Suppressor macrophage treated with lipopolysaccharide for 4 hours (primary cell): ENCODE measurements at places on chromosomes 1 and 21.

GRCh38 chr1:216181590-216181989 lies 241.7 kb downstream of the USH2A start:
- DNase-seq, result no peak

DNA sequence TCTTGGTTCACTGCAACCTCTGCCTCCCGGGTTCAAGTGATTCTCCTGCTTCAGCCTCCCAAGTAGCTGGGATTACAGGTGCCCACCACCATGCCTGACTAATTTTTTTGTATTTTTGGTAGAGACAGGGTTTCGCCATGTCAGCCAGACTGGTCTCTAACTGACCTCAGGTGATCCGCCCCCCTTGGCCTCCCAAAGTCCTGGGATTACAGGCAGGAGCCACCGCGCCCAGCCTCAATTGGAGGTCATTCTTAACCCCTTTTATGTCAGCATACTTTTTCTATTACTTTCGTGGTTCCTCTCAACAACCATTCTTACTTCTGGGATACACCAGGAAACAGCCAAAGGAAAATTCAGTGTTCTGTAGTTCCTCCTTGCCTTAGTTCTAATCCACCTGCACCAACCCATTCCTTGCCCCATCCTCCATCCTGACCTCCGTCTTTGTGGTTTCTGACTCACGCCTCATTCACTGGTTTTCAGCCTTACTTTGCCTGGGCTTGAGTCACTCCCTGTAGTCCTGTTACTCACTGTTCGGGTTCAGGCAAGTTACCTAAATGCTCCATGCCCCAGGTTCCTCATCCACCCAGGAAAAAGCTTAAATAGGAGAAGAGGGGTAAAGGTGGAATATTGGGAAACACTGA lies 12.9 kb upstream of the BCL10 start:
- peak; percentile 11 for DNase-seq

DNA sequence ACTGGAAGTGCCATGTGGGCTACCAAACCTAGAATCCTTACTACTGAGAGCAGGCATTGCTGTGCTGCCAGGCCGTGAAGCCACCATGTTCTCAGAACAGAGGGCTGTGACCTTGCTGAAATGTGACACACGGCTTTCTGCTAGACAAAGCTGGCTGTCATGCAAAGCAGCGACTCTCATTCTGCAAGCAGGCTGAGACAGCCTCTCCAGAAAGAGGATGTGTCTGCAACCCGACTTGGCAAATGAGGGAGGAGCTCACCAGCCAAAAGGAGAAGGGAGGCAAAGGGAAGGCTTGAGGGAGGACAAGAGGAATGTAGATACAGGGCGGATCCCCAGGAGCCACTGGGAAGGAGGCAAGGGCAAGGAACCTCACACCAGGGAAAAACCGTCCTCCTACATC lies 85.7 kb upstream of the KRTAP19-8 start:
- DNase-seq, result peak; percentile 66

- peak; percentile 52 for DNase-seq
Observed at GRCh38 chr1:7960165-7960564, 1.3 kb upstream of the PARK7 start.

GRCh38 chr1:222829868-222830267 lies 15.0 kb downstream of the DISP1 start:
- no peak for DNase-seq

DNA sequence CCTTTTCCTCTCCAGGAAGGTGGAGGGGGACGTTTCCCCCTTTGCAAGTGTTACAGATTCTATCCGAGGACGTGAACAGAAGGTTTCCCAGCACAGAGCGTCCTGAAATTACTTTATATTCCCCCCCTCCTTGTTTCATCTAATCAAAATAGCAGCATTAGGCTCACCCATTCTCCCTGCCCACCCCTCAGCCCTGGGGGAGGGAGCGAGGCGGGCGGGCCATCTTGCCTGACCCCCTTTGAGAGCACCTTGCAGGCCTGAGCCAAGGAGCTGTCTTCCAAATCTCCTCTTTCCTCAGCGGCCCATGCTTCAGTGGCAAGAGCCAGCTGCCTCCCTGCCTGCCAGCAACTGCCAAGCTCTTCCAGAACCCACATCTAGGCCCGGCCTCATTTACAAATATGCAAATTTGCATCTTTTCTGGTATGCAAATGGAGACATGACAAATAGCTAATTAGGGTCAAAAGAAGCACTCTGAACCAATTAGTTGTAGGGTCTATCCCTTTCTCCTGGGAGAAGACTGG lies 69.1 kb upstream of the POU3F1 start:
- DNase-seq, result no peak

- peak; percentile 63 for DNase-seq
Observed at GRCh38 chr1:51535006-51535592, 16.0 kb upstream of the EPS15 start.

DNA sequence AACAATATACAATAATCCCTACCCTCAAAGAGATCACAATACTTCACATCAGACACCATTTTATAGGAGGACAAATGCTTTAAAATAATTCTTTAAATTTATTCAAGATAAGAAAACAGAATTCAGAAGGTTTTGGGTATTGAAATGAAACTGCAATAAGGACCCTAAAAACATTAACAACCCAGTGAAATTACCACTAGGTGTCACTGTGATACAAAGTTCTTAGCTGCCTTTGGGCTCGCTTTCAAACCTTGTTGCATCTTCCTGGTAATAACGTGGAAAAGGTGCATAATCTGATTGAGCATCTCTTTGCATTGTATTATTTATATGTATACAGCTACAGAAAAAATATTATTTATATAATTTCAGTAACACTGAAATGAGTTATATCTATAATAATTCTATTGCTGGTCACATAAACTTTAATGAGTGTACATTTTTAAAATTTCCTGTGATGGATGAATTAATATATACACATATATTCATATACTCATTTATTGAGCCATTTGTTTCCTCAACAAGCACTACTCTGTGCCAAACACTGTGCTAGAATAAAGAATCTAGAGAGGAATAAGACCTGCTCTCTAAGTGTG lies 185.2 kb downstream of the FAF1 start:
- peak; percentile 62 for DNase-seq

DNA sequence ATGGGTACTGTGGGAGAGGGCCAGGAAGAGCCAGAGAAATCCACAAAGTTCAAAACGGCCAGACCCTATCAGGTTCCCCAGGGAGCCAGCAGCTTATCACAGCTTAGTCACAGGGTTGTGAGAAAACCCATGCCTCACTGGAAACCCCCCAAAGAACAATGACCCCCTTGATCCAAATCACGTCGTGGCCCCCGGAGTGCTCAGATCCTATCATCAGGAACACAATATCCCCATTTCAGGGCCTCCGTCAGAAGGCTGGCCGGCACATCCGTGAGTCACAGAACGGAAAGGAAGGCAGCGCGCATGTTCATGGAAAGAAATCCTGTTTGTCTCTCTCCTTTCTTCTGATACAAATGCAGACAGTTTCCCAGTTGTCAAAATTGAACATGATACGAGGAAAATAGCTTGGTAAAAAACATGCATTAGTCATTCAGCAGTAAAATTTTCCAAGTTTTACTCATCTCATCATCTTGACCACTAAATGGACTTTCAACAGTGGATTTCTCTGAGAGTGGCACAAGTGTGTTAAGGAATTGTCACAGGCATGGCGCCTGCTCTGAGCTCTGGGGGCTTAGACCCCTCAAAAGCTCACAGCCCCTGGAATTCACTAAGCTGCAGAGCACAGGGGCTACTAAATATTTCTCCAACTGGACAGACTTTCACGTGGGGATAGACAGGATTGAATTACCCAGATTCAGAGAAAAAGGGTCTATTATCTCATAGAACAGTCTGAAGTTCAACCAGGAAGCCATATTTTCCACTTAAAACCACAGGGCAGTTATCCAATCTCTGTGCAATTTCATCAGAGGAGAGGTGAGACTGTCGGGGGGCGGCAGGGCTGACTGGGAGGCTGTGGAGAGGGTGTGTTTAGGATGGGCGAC lies 124.8 kb downstream of the RIPK4 start:
- peak; percentile 12 for DNase-seq

GRCh38 chr1:198798923-198799386 lies 160.1 kb downstream of the PTPRC start:
- no peak for DNase-seq

- DNase-seq, result no peak
Observed at GRCh38 chr1:212247179-212247721, 38.0 kb upstream of the PPP2R5A start.

- no peak for DNase-seq
Observed at GRCh38 chr1:155001425-155001674, 1.3 kb upstream of the ZBTB7B start.

DNA sequence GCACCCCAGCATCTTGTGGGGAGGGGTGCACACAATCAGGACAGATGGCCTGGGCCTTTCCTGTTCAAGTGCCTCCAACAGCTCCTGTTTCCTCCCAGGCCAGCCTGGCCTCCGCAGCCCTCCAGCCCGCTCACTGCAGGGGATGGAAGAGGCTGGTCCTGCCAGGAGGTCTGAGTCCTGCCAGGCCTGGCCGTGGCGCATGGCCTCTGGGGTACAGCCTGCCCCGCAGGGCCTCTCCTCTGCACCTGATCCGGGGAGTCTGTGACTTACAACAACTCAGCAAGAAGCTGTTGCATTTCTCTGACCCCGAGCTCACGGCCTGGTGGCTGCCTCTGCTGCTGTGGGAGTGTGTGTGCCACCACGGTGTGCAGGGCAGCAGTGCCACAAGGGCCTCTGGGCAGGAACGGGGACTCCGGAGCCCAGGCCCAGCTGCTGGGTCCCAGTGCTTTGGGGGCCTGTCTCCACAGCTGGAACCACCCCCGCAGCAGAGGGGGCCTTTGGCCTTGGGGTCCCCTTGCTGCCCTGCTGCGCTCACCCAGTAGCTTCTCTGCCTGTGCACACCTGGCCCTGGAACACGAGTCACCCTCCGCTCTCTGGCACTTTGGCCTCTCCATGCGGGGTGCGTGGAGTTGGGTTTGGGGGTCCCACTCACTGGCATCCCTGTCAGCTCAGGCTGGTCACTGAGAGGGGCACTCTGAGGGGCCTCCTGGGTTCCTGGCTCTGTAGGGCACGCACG lies 17.4 kb upstream of the LRRC3 start:
- no peak for DNase-seq

- DNase-seq, result no peak
Observed at GRCh38 chr1:50454911-50455310, 31.7 kb upstream of the DMRTA2 start.

GRCh38 chr1:85815906-85816305 lies 107.7 kb upstream of the ZNHIT6 start:
- no peak for DNase-seq

- peak; percentile 92 for DNase-seq
Observed at GRCh38 chr1:24955161-24955560, 25.1 kb upstream of the RUNX3 start.

- peak; percentile 74 for DNase-seq
Observed at GRCh38 chr1:43414634-43415223, 25.0 kb downstream of the SZT2 start.

GRCh38 chr1:222331340-222331739 lies 216.6 kb downstream of the HHIPL2 start:
- DNase-seq, result no peak

GRCh38 chr1:66788231-66788939 lies 12.7 kb downstream of the INSL5 start:
- DNase-seq, result peak; percentile 67

DNA sequence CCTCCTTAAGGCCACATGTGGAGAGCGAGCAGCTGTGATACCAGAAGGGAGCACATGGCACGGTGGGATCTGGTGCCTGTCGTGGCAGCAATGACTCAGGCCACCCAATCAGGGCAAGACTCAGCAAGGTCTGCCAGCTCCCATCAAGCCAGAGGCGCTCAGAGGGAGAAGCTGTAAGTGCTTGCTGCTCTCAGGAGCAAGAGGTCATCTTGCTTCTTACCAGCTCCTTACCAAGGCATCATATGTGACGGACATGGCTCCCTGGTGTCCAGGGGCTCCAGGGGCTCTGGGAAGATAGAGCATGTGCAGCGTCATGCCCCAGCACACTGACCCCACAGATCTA lies 72.9 kb downstream of the ITPKB start:
- DNase-seq, result no peak

GRCh38 chr1:173423291-173423690 lies 53.8 kb upstream of the PRDX6 start:
- peak; percentile 50 for DNase-seq

DNA sequence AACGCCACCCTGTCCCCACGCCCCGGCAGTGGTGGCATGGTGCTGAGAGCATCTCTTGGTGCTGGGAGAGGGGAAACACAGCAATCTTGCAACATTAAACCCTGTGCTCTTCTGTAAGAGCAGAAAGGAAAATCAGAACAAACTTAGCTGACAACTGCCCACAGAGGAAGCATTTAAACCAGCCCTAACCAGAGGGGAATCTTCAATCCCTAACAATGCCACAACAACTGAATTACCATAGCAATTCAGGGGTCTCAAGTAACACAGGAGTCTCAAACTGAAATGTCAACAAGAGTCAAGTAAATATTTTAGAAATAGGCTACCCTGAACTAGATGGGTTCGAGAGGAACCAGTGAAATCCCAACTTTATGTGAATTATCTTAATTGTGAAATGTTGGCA lies 1983.6 kb downstream of the NCAM2 start:
- no peak for DNase-seq

GRCh38 chr1:160149716-160150115 lies 1.7 kb upstream of the ATP1A4 start:
- no peak for DNase-seq

GRCh38 chr1:155909894-155910293 lies 1.3 kb downstream of the RIT1 start:
- peak; percentile 84 for DNase-seq

DNA sequence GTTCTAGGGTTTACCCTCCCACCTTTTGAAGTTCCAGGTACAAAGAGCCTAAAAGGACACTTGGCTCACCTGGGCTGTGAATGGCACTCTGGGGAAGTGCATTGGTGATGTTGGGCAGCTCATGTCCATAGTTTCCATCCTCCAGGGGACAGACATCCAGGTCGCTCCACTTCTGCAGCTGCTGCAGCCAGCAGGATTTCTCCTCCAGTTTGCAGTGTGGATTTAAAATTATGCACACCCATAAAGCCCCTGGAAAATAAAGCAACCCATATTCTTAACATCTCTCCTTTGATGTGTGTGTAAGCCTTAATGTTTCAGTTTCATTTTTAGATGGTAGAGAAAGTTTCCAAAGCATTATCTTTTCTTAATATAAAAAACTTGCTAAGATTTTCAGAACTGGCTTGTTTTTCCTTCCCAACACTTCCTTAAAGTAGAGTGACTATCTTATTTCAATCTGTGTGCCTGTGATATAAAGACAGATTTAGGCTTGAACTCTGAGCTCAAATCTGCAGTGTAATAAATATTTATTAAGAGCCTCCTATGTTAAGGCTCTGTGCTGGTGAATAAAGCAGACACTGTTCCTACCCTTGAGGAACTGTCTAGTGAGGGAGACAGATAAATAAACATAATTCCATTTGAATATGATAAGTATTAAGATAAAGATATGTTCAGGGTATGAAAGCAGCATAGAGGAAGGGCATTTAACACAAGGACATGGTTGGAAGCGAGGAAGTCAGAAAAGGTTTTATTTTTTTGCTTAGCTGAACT lies 39.1 kb downstream of the UROD start:
- no peak for DNase-seq
